Activated CD4-positive, alpha-beta T cell treated with anti-CD3 and anti-CD28 coated beads for 4 hours (primary cell): ENCODE measurements at places on chromosomes 2 and 18.

- no peak for DNase-seq
Observed at GRCh38 chr2:157257312-157258252, at the start of gene GALNT5. Gene GALNT5, plus strand, starts transcription at chr2:157257705. Its CDS starts 378 bp downstream, at chr2:157258083.

DNA sequence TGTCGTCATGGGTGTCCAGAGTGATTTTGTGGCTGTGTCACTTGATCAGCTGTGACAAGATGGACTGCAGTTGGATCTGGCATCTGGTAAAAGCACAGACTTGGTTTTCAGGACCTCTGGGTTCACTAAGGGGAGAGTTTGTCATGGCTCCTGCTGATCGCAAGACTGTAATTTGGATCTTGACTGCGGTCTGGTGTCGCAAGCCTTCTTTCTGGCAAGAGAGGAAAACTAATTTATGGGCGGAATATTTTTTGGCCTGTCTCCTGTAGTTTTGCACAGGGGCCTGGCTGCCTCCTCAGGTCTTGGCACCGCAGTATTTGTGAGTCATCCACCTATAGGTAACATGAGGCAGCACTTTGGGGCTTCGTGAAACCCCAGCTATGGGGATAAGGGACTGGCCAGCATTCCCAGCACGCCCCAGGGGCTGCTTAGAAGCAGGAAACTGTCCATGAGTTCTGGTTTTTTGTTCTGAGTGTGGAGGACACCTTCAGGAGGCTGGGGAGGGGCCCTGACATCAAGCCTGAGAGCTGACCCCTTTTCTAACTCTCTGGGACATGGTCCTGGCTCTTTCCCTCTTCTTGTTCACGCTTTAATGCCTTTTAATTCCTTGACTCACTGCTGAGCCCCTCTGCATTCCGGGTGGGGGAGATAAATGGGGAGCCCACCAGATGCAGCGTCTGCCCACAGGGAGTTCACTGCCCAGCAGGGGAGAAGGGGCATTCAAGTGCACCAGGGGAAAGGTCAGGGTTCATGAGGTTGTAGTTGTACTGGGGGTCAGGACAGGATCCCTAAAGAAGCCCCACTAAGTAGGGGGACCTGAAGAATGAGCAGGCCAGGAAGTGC, 12.2 kb downstream of the SH3BP4 start:
- DNase-seq: no peak

DNA sequence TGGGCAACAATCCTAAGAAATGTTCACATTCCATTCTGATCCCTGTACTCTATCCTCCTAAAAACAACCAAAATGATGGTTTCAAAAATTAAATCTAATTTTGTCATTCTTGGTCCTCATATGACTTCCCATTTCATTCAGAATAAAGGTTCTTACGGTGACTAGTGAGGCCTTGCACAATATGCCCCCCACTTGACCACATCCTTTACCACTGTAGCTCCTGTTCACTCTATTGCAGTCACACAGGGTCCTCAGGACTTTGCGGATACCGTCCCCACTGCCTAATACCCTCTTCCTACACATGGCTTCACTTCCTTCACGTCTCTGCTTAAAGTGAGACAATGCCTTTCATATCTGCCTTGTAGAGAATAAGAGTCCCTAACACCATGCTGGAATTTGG, 1058.7 kb upstream of the KLHL29 start:
- no peak for DNase-seq

DNA sequence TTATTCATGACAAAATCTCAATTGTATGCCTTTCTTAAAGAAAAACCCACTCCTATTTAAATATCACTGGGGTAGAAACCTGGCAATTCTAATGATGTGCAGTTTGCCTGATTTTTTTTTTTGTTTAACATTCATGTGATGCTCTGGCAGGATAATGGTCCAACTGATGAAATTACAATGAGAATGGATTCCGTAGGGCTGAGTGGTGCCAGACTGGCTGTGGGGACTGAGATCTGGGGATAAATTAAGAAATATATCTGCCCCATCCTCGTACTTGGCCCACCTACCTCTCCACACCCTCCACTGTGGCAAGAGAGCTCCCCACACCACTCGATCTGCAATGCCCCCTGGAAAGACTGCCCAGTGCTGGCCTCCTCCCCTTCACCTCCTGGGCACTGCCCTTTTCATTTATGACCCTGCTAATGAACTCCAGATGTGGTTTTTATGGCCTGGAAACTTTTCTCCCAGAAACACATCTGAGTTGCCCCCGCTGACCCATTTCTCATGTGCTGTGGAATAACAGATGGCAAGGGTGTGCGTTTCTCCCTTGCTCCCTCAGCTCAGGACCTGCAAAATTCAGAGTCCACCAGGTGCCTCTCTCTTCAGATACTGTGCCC, 33.0 kb upstream of the RPL37A start:
- DNase-seq: no peak

DNA sequence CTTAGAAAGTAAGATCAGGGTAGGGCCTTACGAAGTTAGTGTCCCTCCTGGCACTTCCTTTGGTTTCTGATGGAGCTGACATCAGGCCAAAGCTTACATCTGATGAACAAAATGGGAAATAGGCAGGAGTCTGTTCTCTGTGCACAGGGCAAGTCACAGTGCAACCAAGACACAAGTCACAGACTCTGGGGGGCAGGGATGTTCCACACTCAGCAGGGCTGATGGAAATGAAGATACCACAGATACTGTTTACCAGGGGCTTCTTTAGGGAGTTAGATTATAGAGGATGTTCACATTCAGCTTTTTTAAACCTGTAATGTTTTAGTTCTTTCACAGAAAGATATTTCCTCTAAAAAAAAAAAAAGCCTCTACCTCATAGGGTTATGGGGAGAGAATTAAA, 106.2 kb upstream of the EPC2 start:
- DNase-seq: no peak

- no peak for DNase-seq
Observed at GRCh38 chr2:159944874-159945273, 117.5 kb downstream of the PLA2R1 start.

DNA sequence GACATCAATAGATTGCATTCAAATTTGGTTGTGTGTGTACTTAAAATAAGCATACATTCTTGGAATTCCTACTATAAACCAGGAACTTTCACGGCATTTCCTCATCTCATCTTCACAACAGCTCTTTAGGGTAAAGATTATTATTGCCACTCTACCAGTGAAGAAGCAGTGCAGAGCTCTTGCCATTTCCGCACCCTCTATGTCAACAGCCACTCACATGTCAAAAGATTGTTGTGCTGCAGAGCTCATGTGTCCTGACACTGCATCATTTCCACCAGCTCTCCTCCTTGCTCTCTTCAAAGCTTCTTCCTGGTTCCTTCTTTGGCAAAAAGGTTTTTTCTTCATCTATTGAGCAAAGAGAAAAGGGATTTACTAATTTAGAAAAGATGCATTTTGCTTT, 26.5 kb upstream of the L3MBTL4 start:
- DNase-seq: no peak

DNA sequence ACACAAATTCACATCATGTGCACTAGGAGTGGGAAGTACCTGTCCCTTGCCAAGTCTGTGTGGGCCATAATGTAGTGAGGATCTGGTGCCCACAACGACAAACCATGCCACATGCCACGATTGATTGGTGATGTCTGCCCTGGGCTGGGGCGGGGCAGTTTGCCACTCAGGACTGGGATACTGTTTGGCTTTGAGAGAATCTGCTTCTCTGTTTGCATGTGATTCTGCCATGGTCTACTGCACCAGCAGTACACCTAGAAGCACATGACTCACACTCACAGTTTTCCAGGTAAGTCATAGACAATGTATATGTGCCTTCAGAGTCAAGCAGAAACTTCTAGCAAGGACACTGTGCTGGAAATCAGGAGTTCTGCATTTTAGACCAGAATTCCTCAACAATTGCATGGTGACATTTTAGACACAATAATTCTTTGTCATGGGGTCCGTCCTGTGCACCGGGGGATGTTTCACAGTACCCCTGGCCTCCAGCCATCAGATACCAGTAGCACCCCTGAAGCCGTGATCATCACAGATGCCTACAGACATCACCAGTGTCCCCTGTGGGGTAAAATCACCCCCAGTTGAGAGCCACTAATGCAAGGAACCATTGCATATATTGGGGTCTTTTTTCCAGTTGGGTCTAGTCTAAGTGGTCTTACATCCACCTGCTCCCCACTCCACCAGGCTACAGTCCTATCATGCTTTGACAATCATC, 278.3 kb downstream of the EIPR1 start:
- no peak for DNase-seq

GRCh38 chr2:25608718-25609117, 64.7 kb downstream of the DTNB start:
- DNase-seq: no peak

DNA sequence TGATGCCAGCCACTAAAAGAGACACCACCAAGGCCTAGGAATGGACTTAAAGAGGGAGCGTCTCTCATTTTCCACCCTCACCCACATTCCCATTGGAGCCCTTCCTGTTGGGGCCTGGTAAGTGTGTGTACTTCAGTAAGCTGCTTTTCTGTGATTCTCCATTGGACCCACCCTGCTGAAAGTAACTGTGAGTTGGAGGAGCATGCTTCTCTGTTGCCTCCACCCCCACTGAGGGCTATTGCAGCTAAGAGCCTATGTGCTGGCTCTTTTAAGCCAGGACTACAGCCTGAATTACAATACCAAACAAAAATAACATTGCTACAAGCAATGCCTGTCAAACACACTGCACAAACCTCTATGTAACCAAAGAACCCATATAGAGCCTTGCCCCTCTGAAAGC, 81.1 kb downstream of the TRABD2A start:
- DNase-seq: no peak

- peak; percentile 62 for DNase-seq
Observed at GRCh38 chr2:70553584-70554337, at the start of gene TGFA. Gene TGFA, minus strand, starts transcription at chr2:70553826. Its CDS starts 59 bp downstream, at chr2:70553767.

GRCh38 chr18:47334966-47335365, 83.5 kb upstream of the SKOR2 start:
- DNase-seq: no peak

GRCh38 chr2:54588244-54588899, 132.2 kb downstream of the SPTBN1 start:
- no peak for DNase-seq

- no peak for DNase-seq
Observed at GRCh38 chr18:40930211-40930882, 1024.7 kb upstream of the PIK3C3 start.

DNA sequence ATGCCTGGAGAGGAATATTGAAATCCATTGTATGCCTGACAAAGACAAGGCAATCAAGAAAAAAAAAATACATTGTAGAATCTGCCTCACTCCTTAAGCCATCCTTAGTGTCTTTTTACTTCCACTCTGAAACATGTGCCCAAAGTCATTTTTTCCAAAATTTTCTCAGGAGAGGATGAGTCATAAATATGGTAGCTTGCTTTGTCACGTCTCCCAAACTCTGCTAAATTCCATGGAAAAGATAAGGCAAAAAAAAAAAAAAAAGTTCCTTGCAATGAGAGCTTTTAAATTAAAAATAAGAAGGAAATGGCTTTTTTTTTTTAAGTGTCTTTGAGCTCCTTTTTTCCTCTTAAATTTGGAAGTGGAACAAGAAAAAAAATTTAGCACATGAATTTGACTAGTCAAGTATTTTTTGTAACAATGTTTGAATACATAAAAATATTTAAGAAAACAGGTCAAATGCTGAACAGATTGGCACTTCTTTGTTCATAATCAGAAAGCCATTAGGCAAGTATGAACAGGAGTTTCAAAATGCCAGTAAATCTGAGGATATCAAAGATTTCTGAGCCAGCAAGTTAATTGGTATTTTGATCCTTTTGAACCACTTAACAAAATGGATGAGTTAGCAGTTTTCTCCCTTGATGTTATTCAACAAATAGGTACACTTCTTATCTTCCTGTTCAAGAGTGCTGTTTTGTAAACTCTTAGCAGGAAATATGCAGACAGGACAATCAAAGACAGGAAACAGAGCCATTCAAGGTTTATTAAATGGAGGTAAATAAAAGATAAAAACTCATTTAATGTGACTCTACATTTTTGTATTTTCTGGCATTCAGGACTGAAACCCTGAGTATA, 247.3 kb upstream of the SP5 start:
- no peak for DNase-seq

DNA sequence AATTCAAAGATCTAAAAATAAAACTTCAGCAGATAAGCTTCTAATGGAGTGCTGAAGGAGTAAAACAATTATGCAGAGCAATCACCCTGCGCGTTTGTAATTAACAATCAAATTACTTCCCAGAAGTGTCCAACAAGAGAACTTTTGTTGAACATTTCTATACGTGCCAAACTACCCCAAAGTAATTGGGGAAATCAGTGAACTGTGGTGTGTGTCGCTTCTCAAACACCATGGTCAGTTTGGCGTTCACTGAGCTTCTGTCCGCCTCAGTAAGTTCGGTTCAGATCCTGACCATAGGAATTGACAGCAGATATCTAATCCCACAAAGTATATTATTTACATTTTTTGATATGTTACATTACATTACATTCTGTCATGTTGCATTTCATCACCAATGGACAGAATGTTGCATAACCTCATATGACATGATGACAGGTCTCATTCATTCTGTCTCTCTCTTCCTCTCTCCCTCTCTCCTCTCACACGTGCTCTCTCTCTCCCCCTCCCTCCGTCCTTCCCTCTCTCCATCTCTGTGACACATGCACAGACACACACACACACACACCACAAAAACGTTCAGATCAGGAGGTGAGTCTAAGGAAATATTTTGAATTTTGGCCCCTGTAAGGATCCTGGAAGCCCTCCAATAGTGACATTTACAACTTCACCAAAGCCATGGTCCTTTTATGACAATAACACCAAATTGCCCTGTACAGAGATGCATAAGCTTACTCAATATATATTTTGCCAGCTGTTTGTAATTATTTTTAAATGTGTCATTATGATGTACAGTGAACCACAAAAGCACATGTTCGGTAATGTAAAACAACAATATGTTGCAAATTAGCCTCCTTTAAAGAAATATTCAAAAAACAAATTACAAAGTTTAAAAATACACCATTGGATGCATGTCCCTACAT, 269.2 kb downstream of the FIGN start:
- no peak for DNase-seq

GRCh38 chr2:208253600-208254117, 1.2 kb downstream of the IDH1 start:
- no peak for DNase-seq

- no peak for DNase-seq
Observed at GRCh38 chr2:74835831-74836674, 2.1 kb downstream of the HK2 start.

- DNase-seq: no peak
Observed at GRCh38 chr2:215218587-215219577, 80.5 kb upstream of the ABCA12 start.

DNA sequence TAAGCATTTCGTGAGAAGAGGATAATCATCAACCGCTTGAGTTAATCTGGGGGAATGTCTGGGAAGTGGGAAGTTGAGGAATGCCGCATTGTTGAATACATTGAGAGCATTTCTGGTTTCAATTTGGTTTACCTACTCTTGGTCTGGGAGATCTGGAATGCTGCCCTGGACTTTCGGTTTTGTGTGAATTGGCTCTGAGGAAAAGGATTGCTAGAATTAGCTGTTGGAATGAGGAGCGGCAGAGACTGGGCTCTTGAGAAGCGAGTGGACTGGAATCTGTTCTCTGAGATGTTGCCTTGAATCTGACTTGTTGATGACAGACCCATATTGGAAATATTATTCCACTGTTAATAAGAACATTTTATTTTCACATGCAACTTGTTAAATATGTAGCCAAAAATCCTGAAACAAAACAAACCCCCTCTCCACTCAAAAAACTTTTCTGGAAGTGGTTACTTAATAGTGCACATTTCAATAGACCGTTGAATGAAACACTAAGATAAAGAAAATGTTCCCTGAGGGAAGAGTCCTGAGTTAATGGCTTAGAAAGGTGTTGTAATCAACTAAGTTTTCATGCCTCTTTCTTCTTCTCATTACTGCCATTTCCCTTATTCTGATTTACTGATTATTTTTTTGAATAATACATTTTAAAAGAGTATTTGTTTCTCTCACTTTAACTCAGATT, 50.8 kb downstream of the PTPRM start:
- no peak for DNase-seq

- no peak for DNase-seq
Observed at GRCh38 chr2:183060571-183061231, 17.8 kb upstream of the DUSP19 start.
